Gastrocnemius medialis (tissue), 4 donors: ENCODE measurements at places on chromosomes 2 and 18.

DNA sequence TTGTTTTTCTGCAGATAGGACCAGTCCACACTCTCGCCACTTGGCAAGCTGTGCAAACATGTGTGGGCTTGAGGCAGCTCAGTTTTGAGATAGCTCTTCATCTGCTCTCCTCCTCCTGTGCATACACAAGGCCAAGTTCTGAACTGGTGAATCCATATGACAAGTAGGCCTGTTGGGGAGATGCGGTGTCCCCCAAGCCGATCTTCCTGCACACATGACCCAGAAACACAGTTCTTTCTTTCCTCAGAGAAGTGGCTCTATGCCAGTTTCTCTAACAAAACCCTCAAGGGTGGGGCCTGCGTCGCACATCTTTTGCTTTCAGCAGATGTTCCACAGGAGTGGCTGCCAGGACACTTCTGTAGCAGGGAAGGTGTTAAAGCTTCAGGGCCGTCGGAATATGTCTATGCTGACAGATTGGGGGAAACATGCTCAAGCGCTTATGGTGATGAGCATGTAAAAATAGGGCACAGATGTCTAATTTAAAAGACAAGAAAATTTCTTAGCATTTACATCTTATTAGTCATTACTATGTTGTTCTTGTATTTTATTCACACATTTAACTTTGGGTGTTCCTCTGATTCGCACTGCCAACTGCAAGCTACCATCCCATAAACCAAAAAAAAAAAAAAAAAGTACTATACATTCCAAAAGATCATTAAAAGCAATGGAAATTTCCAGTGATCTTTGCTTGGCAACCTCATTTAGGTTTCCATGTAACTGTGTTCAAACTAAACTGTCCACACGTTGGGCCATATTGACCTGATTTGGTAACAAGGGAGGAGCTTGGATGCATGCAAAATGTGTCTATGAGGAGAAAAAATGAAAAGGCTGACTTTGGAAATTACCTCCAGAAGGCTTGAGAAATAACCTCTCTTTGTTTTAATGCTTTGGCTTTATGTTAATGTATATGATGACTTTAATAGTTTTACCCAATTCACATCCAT lies 1055.5 kb upstream of the KLHL29 start:
- H3K4me1 ChIP-seq = no peaks in the 10 kb centered on the region
- no peaks in the 10 kb centered on the region for H3K36me3 ChIP-seq
- H3K4me3 ChIP-seq = no peak overlapping the region
- H3K27ac ChIP-seq = no peak overlapping the region

GRCh38 chr2:173589604-173590275 lies 235.1 kb downstream of the CDCA7 start:
- H3K27ac ChIP-seq = peak overlapping the region; percentile 89
- H3K36me3 ChIP-seq = no peaks in the 10 kb centered on the region
- DNase-seq = peak; percentile 57

GRCh38 chr2:238921681-238922319 lies 73.9 kb downstream of the TWIST2 start:
- no peak overlapping the region for H3K27ac ChIP-seq
- no peaks in the 10 kb centered on the region for H3K4me1 ChIP-seq
- H3K27me3 ChIP-seq = no peaks in the 10 kb centered on the region

GRCh38 chr18:50286391-50287027 lies 983 bp downstream of the CXXC1 start:
- DNase-seq = no peak
- peaks cover 29% of the 10 kb centered on the region for H3K36me3 ChIP-seq
- H3K4me3 ChIP-seq = peak overlapping the region; percentile 73
- no peaks in the 10 kb centered on the region for H3K27me3 ChIP-seq
- peaks cover 6% of the 10 kb centered on the region for H3K4me1 ChIP-seq

GRCh38 chr2:1806254-1806653 lies 61.9 kb upstream of the PXDN start:
- no peaks in the 10 kb centered on the region for H3K4me1 ChIP-seq
- H3K27ac ChIP-seq = no peak overlapping the region
- H3K36me3 ChIP-seq = no peaks in the 10 kb centered on the region

- no peak overlapping the region for H3K27ac ChIP-seq
- no peaks in the 10 kb centered on the region for H3K27me3 ChIP-seq
These were observed 271.6 kb upstream of the MGAT5 start for GRCh38 chr2:133982256-133982655.

DNA sequence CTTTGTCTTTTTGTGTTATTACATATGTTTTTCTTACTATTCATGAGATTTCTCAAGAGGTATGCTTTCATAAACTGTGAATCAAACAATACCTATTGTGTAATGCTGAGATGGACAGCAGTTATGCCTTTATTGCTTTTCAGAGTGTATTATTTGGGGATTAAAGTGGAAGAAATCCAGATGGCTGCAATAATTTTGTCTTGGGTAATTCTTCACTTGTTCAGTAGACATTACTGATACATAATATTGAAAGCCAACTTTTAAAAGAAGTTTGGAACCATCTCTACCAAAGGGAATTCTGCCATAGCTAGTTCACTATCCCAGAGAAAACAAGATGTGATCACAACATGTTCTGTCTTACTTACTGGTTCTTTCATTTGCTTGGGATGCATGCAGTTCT lies 253.4 kb upstream of the ZSWIM2 start:
- no peak overlapping the region for H3K27ac ChIP-seq
- no peaks in the 10 kb centered on the region for H3K27me3 ChIP-seq
- no peak overlapping the region for H3K4me3 ChIP-seq
- no peaks in the 10 kb centered on the region for H3K36me3 ChIP-seq
- no peaks in the 10 kb centered on the region for H3K4me1 ChIP-seq

GRCh38 chr2:464562-465309 lies 176.8 kb upstream of the ALKAL2 start:
- no peaks in the 10 kb centered on the region for H3K36me3 ChIP-seq
- H3K4me3 ChIP-seq = no peak overlapping the region
- DNase-seq = no peak
- H3K4me1 ChIP-seq = no peaks in the 10 kb centered on the region
- no peak overlapping the region for H3K27ac ChIP-seq

DNA sequence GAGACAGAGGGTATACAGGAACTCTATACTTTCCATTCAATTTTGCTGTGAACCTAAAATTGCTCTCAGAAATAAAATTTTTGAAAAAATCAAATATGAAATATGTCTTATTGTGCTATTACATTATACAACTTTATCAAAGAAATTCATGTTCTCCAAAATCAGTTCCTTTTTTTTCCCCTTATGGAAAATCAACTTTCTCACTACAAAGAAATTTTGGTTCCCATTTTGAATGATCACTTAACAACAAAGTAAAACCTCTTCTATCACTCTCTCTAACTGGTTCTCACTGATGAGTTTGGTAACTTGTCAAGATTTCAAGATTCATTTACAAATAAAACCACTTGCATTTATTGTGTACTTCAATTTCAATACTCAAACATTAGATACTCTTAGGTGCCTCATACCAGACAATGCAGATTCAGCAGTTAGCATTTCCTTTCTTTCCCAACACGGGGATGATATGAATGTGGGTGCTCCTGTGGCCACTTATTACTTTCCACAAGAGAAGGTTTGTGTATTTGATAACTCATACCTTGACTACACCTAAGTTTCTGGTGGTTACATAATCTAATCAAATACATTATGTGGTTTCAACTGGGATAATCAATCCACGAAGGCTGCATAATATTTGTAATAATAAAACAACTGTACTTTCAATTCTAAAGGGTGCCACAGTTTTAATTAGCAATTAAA lies 6.4 kb downstream of the PSME4 start:
- peak overlapping the region; percentile 89 for H3K27ac ChIP-seq
- no peaks in the 10 kb centered on the region for H3K27me3 ChIP-seq
- H3K4me1 ChIP-seq = peaks cover 63% of the 10 kb centered on the region
- no peaks in the 10 kb centered on the region for H3K36me3 ChIP-seq
- H3K4me3 ChIP-seq = no peak overlapping the region
- DNase-seq = no peak

- no peak overlapping the region for H3K27ac ChIP-seq
- no peak overlapping the region for H3K4me3 ChIP-seq
These were observed 21.3 kb downstream of the PSME4 start for GRCh38 chr2:53949457-53949856.

- no peak overlapping the region for H3K4me3 ChIP-seq
- no peak for DNase-seq
- no peaks in the 10 kb centered on the region for H3K4me1 ChIP-seq
These were observed 472.8 kb downstream of the PLCL1 start for GRCh38 chr2:198277181-198277580.

GRCh38 chr2:3108105-3108504 lies 269.5 kb downstream of the EIPR1 start:
- H3K27ac ChIP-seq = no peak overlapping the region
- no peaks in the 10 kb centered on the region for H3K36me3 ChIP-seq
- H3K4me3 ChIP-seq = no peak overlapping the region
- no peak for DNase-seq

DNA sequence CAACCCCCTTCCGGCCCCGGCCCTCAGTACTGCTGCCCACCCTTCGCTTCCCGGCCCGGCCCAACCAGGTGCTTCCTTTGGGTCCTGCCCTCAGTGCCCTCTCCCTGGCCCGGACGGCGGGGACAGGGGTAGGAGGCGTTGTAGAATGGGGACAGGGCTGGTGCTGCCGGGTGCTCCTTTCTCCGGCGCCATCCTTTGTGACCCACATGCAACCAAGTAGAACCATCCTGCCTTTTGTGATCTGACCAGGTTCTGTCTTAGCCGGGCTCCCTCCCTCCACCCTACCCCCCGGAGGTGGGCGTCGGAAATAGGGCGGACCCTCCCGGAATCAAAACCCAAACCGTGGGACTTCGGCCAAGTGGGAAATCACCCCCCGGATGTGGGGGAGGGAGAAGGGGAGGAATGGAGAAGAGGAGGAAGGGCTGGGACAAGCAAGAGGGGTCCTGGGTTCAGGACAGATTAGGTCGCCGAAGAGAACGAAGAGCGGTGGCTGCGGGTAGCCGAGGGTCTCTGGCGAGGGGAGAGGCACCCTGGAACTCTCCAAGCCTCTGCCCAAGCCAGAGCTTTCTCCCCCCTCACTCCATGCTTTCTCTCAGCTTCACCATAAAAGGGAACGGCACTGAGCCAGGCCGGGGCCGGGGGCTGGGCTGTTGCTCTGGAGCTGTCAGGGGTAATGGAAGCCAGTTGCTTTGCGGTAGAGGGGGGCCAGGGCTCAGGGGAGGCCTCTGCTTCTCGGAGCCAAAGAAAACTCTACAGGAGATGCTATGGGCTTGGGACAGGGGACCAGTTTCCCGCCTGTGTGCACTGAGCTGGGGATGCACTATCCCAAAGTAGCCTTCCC lies 756 bp upstream of the OST4 start:
- H3K4me1 ChIP-seq = peaks cover 29% of the 10 kb centered on the region
- H3K4me3 ChIP-seq = peak overlapping the region; percentile 98
- no peaks in the 10 kb centered on the region for H3K36me3 ChIP-seq
- peak; percentile 33 for DNase-seq
- H3K27me3 ChIP-seq = no peaks in the 10 kb centered on the region
- peak overlapping the region; percentile 91 for H3K27ac ChIP-seq

DNA sequence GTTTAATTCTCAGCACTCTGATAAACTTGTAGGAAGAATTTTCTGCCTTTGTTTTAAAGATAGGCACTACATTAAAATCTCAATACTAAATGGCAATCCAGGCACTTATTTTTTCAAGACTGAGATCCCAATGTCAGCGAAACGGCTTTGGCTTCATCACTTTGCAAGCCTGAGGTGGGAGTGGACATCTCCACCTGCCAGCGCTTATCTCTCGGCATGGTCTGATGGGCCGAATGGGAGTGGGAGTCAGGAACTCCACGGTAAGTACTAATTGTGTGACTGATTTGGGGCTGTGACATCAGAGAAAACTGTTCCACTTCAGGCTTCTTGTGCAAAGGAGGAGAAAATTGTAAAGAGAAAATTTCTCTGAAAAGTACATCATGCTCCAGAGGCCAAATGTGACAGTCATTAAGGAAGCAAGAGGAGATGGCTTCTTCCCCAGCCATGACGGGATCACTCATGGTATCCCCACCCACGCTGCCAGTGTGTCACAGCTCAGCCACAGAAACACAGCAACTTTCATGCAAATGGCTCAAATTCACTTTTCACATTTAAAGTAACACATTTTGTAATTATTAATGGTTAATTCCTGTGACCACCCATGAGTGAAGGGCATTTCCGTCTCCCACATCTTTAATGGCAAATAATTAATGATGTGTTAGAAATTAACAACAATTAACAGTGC lies 385.5 kb upstream of the HNRNPA3 start:
- no peaks in the 10 kb centered on the region for H3K36me3 ChIP-seq
- H3K4me1 ChIP-seq = no peaks in the 10 kb centered on the region
- H3K27me3 ChIP-seq = peaks cover 5% of the 10 kb centered on the region
- no peak overlapping the region for H3K4me3 ChIP-seq
- H3K27ac ChIP-seq = no peak overlapping the region
- no peak for DNase-seq

- H3K4me3 ChIP-seq = no peak overlapping the region
- H3K36me3 ChIP-seq = no peaks in the 10 kb centered on the region
- H3K27ac ChIP-seq = no peak overlapping the region
These were observed 343.4 kb upstream of the SPRED2 start for GRCh38 chr2:65775839-65776238.
